ENCODE measurements at places on chromosomes 5 and 9.

DNA sequence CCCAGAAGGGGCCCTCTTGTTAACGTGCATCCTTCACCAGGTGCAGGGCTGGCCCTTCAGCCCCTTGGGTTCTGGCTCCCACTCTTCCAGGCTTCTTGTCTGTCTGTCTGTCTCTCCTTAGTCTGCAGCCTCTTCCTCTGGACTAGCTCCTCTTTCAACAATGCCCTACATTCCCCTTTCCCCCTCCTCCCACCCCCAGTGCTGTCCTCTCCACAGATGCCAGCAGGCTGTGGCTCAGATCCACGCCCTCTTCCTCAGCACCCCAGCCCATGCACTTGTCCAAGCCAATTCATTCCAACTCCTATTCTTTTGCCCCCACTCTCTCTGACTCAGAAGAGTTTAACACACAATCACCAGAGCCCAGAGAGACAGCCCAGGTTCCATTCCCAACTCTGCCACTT lies 45.2 kb upstream of the ALDH1B1 start:
- DNase-seq = no peak

- no peak for DNase-seq
Observed at GRCh38 chr5:114319821-114320220, 42.0 kb upstream of the KCNN2 start.

DNA sequence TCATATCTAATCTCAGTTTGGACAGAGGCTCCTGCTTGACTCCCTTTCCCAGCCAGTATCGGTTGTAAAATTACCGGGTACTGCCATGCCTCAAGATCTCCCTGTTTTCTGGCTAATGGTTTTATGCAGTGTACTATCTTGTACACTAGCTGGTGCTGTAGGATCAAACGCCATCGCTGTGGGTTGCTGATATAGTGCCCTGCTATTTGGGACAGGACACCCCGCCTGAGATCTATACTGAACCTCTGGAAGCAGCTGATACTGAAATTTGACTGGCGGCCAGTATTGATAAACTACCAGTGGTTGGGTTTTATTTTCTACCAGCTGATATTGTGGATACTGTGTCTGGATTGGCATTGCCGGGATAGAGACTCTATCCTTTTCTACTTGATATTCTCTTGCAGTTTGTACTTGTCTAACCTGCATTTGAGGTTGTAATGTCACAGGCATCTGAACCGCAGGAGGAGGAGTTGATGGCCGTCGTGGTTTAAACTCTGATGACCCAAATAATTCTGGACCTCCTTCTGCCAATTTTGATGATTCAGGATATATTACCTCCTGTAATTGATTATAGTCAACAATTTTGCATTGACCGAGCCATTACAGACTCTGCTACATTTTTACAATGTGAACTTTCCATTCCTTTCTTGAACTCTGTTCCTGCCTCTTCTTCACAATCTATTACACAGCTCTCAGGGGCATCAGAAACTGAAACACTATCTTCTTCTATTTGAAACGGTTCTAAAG lies 112.5 kb upstream of the LARP1 start:
- no peak for DNase-seq

DNA sequence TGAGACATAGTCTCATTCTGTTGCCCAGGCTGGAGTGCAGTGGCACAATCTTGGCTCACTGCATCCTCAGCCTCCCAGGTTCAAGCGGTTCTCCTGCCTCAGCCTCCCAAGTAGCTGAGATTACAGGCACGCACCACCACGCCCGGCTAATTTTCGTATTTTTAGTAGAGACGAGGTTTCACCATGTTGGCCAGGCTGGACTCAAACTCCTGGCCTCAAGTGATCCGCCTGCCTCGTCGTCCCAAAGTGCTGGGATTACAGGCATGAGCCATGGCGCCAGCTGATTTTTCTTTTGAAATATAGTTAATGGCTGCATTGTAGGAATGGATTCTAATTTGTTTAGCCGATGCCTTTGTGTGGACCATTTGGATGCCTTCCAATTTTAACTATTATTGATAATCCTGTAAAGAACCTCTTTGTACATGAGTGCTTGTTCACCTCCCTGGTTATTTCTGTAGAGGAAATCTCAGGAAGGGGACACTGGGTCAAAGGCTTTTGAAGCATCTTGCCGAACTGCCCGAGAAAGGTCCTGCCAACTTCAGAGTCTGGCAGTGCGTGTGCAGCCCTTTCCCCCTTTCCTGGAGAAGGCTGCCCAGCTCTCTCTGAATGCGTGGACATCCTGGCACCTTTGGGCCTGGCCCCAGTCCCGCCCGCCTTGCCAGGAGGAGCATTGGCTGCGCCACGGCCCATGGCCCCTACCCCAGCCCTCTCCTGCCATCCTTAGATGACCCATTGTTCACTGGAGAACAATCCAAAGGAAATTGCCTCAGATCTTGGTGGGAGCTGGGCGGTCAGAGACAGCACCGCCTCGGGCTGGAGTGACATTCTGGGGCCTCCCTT lies 8.9 kb upstream of the NUP214 start:
- no peak for DNase-seq

GRCh38 chr9:137143459-137143858 lies 4.5 kb downstream of the GRIN1 start:
- DNase-seq = no peak

GRCh38 chr5:132815454-132815853 lies 2.4 kb downstream of the SOWAHA start:
- DNase-seq = no peak

DNA sequence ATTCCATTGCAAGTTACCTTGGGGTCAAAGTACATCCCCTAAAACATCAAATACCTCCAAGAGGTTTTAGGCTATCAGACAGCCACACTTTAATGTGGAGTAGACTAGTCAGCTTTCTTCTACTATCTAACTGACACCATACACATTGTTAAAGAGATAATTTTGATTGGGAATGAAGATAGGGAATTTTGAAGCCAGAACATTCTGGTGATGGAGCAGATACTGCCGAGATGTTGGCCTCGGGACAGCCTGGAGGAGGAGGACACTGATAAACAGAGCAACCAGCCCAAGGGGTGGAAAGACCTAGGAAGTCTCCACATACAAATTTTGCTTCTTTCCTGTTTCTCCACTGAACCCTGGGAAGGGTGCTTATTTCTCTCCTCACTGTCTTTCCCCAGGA lies 14.9 kb downstream of the TJP2 start:
- DNase-seq = no peak

DNA sequence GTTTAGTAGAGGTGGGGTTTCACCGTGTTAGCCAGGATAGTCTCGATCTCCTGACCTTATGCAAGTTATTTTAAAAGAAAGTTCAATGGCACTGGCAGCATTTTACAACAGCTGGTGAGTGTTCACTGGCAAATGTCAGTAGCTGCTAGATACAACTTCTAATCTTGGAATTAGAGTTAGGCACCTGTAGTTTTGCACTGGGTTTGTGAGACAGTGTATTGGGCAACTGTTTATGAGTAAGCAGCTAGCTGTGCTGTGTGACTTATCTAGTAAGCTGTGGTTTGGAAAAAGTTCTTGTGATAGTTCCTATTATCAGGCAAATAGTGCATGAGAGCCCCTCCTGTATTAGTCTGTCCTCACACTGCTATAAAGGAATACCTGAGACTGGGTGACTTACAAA lies 61.5 kb downstream of the UBE2QL1 start:
- DNase-seq = no peak

- no peak for DNase-seq
Observed at GRCh38 chr5:107634981-107635848, 35.5 kb downstream of the EFNA5 start.

DNA sequence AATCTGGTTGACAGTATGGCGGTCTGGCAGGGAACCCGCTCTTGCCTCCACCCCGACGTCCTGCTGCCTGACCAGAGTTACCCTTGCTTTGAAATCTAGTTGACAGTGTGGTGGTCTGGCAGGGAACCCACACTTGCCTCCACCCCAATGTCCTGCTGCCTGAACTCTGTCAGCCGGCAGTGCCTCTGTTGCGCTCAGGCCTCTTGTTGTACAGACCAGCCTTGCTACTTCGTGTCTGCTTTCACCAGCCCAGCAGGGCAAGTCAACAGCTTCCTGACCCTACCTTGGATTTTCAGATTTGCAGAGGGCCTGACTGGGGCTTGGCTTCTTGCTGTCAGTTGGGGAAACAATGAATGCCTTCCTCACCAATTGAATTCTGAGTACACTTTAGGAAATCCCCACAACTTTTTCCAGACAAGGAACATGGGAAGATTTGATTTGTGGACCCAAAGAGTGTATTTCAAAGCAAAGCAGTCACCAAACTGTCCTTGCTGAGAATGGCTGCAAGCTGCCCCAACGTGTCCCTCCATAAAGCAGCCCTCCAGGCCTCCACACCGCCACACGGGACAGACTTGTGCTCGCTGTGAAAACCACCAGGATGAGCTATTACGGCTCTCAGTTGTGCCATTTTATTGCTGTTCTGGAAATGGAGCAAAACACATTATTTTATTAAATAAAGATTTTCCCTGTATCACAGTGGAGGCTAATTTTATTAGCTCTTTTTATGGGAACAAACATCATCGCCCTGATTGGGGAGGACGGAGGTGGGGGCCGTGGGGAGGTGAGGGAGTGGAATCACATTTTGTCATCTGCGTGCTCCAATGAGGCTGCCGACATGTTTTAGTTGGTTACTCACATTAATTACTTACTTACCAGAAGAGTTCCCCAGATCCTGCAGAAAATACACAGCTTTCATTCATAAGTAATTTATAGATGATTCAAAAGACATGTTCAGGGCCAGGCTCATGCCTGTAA lies 189.3 kb downstream of the AOPEP start:
- no peak for DNase-seq

GRCh38 chr5:172010278-172010677 lies 3.8 kb upstream of the FBXW11 start:
- DNase-seq = no peak

DNA sequence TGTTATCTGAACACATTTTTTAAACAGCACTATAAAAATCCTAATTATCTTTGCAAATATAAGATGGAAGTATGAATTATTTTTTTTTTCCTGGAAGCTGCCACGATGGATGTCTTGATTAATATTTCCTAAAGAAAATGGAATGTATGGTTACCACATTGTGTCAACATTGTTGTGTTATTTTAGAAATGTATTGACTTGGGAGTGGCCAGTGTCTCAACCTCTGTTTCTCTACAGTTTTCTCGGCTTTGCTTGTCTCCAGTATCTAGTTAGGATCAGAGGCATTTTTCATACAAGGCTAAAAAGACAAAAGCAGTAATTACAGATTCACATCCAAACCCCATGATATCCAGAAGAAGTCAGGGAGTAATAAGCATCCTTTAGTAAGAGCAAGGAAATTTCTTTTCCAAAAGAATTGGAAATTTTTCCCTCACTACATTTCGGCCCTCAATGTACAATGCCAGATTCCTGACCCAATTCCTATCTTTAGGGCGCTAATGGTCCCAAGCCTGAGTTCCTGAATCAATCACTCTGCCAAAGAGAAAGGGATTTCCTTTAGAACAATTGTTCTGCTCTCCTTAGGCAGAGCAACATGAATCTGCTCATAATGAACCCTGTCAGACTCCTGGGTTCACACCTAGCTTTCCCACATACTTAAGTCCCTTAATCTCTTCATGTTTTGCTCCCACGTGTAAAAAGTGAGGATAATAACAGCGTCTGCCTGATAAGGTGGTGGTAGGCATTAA lies 111.7 kb downstream of the EDIL3 start:
- DNase-seq = no peak

- DNase-seq = no peak
Observed at GRCh38 chr5:33235304-33235703, 205.5 kb upstream of the TARS1 start.

DNA sequence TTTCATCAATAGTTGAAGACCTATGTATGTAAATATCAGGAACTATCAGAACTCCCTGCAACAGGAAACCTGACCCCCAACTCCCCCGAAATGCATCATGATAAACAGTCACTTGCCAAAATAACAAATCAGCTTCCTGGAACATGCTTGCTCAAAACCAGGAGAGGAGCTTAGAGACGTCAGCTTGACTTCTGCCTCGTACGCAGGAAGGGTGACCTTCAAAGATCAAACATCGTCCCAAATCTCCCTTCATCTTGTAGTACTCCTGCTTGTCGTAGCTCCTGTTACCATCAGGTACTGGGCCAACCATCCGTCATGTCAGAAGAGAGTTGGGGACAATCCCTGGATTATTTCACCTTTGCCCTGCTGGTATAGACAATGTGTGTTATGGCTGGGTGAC lies 396.1 kb downstream of the GADD45G start:
- DNase-seq = no peak

GRCh38 chr5:167363065-167363464 lies 928.4 kb upstream of the WWC1 start:
- DNase-seq = no peak

GRCh38 chr5:59684388-59685190 lies 208.9 kb downstream of the PDE4D start:
- no peak for DNase-seq

- DNase-seq = no peak
Observed at GRCh38 chr9:135950135-135950682, 11.0 kb downstream of the UBAC1 start.

DNA sequence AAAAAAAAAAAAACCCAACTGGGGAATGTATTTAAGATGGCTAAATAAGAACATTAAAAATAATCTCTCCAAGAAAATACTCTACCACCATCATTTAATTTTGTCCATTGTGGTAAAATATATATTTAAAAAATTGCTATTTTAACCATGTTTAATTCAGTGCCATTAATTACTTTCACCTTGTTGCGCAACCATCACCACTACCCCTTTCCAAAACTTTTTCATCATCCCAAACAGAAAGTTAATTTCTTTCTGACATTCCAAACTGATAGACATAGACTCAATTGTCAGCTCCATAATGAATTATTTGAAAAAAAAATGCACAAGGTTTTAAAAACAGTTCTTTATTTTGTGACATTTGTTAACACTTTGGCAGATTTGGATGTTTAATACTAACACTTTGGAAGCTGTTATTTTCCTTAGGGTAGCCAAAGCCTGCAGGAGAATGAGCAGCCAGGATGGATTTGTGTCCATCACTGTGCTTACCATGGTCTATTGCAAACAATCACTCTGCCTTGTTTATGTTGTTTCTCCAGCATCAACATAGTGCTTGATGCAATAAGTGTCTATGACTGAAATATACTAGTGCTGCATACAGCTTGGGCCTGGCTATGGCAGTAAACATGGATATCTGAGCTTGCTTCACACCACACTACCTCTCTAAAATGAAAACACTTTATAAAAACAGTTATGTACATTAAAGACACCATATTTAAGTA lies 62.7 kb downstream of the HAPLN1 start:
- no peak for DNase-seq

DNA sequence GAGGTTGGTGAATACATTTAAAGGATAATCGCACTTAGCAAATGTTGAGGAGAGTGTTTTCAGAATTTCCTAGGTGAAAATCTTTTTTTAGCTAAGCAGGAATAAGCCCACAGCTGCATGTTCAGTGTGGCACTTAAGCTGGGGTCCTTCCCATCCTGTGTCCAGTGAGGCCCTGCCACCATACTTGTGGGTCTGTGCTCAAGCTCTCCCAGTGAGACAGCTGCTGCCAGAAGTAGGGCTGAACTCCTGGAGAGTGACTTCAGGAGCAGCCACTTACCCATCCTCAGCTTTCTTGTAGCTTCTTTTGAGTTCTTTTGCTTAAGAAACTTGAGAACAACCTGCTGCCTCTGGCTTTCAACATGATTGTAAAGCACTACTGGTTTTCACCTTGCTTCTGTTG lies 110.0 kb upstream of the DHFR start:
- no peak for DNase-seq

Data from stimulated activated CD4-positive, alpha-beta T cell treated with anti-CD3 and anti-CD28 coated beads, TNF-alpha, amount 100 ng/mL, for 48 hours (primary cell).